ENCODE measurements at places on chromosomes 16 and 17.

- no peak for DNase-seq
Observed at GRCh38 chr17:21085707-21086106, 41.1 kb upstream of the DHRS7B start.

DNA sequence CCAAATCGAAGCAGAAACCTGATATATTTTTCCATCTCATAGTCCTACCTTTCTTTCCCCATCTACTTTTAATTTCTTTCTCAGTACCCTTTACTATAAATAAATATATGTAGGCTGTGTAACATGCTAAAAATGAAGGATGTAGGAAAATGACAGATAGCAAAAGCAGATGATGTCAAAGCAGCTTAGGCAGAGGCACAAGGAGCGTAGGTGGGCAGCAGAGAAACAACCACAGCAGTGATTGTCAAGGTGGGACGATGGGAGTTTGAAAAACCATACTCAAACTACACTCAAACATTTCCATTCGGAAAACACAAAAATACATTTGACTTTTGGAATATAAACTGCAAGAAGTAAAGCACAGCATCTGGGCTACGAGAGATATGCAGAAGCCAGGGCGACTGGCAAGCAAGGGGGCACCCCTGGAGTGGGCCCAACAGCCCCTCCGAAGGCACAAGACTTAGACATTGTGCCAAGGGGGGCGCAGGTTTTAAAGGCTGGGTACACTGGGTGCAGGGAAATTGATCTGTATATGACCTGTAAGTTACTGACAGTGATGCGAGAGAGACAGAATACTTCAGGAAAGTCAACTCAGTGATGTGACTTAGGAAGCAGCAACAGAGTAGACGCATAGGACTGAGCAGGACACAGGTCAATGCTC is 31.1 kb downstream of the SNN start:
- DNase-seq = no peak

DNA sequence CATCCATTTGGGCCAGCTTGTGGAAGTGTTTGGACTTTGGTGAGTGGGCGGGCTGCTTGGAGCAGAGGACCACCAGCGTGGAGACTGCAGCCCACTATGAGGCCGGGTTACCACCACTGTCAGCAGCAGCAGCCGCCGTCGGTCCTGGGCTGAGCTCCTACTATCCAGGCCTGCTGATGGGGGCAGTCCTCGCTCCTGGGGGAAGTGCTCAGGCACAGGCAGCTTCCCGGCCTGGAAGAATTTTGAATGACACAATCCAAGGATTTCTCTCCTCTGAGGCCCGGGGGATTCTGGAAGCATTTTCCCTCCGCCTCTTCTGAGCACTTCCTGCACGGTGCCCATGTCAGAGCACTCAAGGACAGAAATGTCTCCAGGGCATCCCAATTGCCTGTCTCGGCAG is 5.3 kb upstream of the NOD2 start:
- no peak for DNase-seq

DNA sequence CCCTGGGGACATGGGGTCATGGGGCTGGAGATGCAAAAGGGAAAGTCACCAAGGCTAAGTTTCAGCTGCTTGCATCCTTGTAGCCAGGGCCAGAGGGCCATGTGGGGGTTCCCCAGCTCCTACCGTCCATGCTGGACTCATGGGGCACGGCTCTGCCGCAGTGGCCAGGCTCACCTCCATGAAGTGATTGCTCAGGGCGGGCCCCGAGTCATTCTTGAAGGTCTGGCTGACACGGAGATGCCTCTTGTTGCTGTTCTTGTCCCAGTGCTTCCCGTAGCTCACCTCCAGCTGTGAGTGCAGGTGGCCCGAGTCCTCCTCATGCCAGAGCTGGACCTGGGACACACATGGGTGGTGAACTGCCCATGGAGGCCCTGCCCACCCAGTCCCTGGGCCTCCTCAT is 114.5 kb downstream of the RMI2 start:
- DNase-seq = no peak

DNA sequence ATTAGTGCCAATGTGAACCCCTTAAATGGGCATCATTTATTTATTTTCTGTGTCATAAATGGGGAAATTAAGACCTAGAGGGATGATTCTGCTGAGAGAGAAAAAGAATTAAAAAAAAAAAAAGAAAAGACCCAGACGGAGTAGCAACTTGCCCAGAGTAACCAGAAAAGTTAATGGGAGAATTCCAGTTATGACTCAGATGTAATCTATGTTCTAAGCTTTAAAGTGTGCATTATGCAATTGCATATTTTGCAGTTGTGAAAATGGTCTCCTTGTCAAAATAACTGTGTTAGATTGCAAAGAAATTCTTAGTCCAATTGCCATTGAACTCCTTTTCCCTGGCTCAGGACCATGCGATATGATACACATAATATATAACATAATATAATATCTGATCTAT is 38.6 kb upstream of the TBX2 start:
- no peak for DNase-seq

GRCh38 chr16:11196286-11196828 is 59.6 kb downstream of the SOCS1 start:
- no peak for DNase-seq

DNA sequence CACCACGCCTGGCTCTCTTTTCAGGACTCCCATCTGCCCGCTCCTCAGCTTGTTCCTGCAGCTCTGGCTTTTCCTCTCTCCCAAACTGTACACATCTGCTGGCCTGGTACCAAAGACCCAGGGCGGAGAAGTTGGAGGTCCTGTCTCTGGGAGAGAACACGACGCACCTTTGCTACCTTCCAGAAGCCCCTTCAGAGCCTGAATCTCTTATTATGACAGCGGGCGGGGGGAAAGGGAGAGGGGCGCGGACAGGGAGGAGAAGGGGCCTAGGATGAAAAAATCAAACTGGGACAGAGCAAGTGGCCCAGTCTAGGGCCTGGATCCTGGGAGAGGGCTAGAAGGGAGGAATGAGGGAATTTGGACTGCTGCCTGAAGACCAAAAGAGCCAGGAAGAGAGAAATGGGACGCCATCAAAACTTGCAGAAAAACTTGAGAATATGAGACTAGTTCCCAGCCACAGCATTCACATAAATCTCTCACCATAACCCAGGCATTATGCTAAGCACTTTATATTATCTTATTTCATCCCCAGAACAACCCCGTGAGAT is 2.5 kb upstream of the PER1 start:
- no peak for DNase-seq

DNA sequence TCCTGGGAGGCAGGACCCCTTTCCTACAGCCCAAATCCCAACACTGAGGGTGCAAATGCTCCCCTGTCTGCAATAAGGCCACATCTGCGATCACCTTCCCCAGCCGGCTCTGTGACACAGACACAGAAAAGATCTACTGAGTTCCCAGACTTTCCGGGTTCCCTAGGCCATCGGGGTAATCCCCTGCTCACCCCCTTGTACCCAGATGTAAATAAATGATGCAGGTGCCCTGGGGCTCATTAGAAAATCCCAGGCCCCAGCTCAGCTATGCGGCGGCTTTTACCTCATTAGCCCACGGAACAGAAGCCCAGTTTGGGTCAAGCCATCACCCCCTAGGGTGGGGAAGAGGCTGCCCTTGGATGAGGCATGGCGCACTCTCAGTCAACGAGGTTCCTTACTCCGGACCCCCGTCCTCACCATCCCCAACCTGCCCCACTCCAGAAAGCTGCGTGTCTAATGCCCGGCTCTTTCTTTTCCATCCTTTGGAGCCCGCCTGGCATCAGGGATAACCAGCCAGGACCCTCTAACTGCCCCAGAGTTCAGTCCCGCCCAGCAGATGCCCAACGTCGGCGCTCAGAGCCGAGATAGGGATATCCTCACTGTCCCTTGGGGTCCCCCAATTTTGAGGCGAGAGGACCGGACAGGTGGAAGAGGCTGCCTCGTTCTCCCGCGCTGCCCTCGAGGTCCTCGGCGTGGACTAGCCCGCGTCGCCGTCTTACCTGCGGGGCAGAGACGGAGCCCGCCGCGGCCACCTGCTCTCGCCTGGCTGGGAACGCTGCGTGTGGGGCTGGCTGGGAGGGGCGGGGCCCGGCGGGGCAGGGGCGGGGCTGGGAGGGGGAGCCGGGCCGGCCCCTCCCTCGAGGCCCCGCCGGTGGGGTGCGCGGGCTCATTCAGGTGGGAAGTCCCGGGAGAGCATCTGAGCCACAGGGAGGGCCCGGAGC is at the start of gene ZNF385C:
Gene ZNF385C (minus strand): TSS at position 783 of the 941 bp plus-strand sequence. CDS start 35,417 bp downstream, outside the sequence.
- no peak for DNase-seq

GRCh38 chr17:40485851-40486521 is 15.4 kb downstream of the TNS4 start:
- DNase-seq = peak; percentile 99

GRCh38 chr17:56894859-56895455 is 18.9 kb downstream of the TRIM25 start:
- DNase-seq = no peak

DNA sequence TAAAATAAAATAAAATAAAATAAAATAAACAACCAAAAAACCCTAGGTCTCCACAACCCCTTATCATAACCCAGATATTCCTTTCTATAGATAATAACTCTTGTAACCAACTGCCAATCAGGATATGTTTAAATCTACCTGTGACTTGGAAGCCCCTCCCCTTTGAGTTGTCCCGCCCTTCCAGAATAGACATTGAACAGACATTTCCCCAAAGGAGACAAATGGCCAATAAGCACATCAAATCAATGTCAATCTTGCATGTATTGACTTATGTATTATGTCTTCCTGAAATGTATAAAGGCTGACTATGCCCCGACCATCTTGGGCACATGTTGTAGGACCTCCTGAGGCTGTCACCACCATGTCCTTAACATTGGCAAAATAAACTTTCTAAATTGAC is 1.5 kb upstream of the MAPK7 start:
- no peak for DNase-seq

DNA sequence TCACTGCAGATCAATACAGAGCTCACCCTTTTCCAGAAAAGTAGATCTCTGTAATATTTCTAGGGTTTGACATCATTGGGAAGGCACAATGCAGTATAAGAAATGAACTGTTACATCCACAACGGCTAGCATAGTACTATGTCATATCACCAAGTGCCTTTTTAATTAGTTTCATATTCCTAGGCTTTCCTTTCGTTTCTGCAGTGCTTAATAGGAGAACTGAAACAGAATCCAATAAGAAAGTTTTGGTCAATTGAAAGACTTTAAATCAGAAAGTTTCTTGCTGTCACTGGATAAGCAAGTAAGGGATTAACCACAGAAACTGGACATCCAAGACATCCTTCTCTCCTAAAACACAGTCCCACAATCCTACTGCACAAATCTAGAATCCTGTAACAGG is 3.5 kb upstream of the RNF43 start:
- no peak for DNase-seq

GRCh38 chr17:5514976-5515375 is 28.6 kb downstream of the MIS12 start:
- no peak for DNase-seq

DNA sequence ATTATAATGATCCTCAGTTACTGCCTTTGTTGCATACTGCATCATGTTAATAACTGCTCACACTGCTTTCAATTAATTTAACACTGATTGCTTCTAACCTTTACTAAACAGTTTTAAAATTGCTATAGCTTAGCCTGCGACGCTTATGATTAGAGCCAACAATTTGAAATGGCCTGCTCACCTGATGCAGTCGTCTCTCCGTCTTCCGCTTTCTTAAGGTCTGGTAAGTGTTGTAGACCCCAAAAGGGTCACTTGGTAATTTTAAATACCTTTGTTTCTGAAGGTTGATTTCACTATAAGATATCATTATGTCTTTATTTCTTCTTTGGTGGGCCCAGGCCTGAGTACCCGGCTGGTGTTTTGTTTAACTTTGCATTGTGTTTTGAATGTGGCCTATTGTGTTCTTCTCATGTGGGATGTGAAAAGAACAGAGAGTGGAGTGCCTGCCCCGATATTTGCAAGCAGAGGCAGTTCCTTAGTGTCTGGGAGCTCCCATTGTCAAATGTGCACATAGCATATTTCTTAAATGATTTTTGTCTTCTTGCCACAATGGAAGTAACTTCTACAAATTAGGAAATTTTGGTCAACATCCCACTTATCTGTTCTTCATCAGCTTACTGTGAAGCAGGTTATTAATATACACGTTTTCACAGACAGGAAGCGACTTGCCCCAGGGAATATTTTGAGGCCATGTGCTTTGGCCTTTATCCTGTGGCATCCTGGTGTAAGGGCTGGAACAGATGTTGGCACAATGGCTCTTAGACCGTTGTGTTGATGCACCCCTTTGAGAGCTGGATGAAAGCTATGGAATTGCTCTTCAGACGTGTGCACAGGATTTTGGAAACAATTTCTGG is 2.9 kb downstream of the PHKB start:
- DNase-seq = no peak

GRCh38 chr16:77403732-77404131 is 31.1 kb downstream of the ADAMTS18 start:
- no peak for DNase-seq

- peak; percentile 65 for DNase-seq
Observed at GRCh38 chr16:50797456-50797855, 55.6 kb downstream of the CYLD start.

DNA sequence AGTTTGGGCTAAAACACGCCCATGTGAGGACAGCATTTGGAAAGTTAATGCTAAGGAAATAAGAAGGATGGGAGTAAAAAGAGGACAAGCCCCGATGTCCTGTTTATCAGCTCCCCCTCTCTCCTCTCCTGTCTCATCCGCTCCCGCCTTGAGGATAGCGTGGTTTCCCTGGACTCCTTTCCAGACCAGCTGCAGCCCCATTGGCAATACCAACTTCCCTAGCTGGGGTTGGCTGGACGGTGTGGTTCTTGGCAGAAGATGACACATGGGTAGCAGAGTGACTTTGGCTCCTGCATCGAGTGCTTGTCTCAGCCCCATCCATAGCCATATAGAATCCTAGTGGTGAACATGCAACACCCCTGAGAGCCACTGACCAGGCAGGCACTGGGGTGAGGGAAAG is 185.9 kb downstream of the CCDC182 start:
- DNase-seq = no peak

GRCh38 chr16:46790599-46791270 is 40.2 kb downstream of the C16orf87 start:
- no peak for DNase-seq

DNA sequence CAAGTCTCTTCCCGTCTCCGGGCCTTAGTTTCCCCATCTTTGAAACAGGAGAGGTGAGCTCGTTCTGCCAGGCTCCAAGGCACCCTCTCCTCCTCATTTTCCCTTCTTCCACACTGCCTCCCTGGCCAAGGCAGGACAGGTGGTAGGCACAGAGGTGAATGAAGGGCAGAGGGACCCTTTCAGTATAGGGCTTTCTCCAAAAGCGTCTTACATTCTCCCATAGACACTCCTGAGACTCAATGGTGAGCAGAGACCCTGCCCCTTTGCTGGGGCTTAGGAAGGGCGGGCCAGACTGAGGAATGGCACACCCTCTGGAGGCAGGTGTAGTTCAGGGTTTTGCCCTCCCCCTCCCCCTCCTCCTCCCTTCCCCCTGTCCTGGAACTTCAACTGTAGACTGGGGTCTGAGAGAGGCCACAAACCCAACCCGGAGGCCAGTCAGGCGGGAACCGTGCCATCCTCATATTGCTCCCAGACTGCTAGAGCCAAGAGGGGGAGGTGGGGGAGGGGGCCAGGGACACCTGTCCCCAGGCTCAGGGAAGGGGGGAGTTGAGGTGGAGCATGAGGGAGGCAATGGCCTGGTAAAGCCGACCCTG is 1.9 kb downstream of the PLEKHH3 start:
- DNase-seq = no peak

DNA sequence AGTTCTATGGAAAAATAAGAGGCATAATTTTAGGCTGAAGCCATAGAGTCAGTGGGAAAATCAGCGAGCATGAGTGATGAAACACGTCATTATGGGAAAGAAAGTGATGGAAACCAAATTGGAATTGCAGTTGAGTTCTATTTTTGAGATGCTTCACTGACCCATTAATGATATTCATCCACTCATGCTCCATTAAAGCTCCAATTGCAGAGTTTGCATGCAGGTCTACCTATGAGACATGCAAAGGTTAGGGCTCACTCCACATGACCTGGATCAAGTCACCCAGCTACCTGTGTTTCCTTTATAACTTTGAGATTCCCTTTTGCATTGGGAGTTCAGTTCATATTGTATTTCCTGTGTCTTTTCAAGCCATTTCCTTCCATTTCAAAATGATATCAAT is 8.0 kb upstream of the KRTAP2-4 start:
- DNase-seq = no peak
